ENCODE measurements at places on chromosomes 2 and 18.

- no peak for DNase-seq
These were observed 358.6 kb downstream of the METTL4 start for GRCh38 chr18:2212598-2213205.

- no peak for DNase-seq
These were observed 48.2 kb downstream of the SLC66A3 start for GRCh38 chr2:11203480-11203879.

- no peak for DNase-seq
These were observed 15.0 kb upstream of the DNAH7 start for GRCh38 chr2:196083601-196084000.

DNA sequence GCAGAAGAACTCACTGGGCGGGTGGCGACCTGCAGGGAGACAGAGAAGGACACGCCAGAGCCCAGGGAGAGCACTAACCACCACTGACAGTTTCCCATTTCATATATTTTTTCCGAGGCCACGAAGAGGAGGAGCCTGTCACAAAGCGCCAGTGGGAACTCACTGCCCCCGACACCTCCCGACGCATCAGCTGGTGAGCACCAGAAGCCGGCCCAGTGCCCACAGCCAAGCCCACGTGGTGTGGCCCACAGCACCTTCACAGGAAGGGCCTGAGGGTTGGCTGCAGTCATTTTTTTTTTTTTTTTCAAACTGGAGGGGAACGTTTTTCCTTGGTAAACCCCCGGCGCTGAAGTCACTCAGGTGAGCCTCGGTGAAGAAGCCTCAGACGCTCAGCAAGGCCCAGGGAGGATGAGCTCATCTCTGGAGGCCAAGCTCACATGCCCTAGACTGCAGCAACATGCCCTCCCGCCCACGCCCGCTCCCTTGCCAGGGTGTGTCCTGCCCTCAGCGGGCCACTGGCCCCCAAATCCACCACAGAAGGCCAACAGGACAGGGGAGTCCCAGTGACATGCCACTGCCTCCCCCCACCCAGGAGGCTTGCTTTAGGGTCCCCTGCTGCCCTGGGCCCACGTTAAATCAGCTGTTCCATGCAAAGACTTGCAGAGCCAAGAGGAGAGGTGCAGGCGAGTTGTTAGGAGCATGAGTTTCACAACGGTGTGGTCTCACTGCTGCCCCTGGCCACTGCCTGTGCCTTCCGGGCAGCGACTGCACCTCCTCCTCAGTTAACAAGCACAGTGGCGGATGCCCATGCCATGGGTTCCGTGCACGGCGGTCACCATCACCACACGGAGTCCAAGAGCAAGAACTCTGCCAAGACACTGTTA, 68.1 kb downstream of the PARD6G start:
- no peak for DNase-seq

- no peak for DNase-seq
These were observed 2.7 kb upstream of the PID1 start for GRCh38 chr2:229273723-229274338.

- no peak for DNase-seq
These were observed 91.8 kb upstream of the KLF7 start for GRCh38 chr2:207257251-207258250.

GRCh38 chr2:200042102-200042735, 86.8 kb downstream of the MAIP1 start:
- no peak for DNase-seq

DNA sequence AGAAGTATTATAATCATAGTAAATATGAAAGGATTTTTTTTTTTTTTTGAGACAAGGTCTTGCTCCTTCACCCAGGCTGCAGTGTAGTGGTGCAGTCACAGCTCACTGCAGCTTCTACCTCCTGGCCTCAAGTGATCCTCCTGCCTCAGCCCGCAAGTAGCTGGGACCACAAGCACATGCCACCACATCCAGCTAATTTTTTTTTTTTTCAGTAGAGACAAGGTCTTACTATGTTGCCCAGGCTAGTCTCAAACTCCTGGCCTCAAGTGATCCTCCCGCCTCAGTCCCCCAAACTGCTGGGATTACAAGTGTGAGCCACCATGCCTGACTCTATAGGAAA, 301.6 kb upstream of the STON1 start:
- DNase-seq: no peak

GRCh38 chr2:35114765-35115164, 1240.8 kb upstream of the CRIM1 start:
- no peak for DNase-seq

GRCh38 chr2:200092235-200092634, 136.9 kb downstream of the MAIP1 start:
- no peak for DNase-seq

DNA sequence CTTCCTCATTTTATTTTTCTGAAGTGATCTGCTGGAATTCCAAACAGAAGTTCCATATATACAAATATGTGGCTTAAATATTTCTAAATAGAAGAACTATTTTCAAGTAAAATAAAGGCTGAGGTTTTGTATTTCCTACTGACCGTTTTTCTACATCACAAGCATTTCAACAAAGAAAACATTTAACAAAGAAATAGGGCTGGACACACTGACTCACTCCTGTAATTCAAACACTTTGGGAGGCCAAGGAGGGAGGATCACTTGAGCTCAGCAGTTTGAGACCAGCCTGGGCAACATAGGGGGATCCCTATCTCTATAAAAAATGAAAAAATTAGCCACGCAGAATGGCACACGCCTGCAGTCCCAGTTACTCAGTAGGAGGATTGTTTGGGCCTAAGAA, 44.6 kb downstream of the TANK start:
- no peak for DNase-seq

- DNase-seq: no peak
These were observed 30.1 kb downstream of the CCDC74A start for GRCh38 chr2:131557558-131558321.

DNA sequence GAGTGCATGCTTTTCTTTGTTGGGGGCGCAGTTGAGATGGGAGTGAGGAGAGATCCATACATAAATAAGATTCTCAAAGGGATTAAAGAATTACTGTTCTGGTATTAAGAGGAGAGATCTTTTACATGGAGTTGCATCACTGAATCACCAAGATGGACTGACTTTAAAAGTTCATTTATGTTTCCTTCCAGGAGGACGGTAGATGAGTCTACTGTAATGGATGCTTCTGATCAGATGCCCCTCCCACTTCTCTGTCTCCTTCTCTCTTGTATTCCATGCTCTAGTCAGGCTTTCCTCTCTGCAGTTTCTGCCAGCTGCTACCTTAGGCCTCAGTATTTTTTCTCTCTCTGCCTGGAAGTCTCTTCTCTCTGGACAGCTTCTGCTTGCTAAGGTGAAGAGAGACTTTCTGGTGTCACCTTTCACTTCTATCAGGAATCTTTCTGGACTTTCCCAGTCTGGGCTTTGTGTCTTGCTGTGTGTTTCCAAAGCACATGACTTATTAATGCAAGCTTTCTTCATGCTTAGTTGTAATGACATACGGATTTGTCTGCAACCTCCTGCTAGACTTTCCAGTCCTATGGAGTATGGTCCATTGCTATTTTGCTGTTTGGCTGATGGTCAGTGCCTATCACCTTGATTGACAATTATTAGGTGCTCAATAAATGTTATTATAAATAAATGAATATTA, 23.6 kb downstream of the FAM171B start:
- no peak for DNase-seq

GRCh38 chr2:8457092-8457481, 224.8 kb upstream of the ID2 start:
- DNase-seq: no peak

- no peak for DNase-seq
These were observed 78.6 kb upstream of the RANBP2 start for GRCh38 chr2:108640731-108641130.

DNA sequence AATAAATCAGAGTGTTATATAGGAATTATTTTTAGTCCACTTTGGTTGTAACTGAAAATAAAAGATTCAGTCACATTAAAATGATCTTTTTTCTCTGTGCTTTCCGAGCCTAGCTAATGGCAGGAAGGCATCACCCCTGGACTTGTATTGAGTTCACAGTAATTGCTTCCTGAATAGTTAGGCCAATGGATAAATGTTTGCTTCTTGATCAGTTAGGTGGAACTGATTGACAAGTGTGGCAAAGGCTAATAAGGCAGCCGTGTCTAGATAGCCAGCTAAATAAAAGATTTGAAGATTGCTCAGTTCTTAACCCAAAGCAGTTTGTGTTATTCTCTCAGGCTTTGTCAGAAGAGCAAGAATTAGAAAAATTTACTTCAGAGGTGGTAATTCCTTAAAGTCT, 20.8 kb downstream of the FAM171B start:
- DNase-seq: no peak

GRCh38 chr2:147499785-147500184, 345.0 kb upstream of the ACVR2A start:
- DNase-seq: no peak

DNA sequence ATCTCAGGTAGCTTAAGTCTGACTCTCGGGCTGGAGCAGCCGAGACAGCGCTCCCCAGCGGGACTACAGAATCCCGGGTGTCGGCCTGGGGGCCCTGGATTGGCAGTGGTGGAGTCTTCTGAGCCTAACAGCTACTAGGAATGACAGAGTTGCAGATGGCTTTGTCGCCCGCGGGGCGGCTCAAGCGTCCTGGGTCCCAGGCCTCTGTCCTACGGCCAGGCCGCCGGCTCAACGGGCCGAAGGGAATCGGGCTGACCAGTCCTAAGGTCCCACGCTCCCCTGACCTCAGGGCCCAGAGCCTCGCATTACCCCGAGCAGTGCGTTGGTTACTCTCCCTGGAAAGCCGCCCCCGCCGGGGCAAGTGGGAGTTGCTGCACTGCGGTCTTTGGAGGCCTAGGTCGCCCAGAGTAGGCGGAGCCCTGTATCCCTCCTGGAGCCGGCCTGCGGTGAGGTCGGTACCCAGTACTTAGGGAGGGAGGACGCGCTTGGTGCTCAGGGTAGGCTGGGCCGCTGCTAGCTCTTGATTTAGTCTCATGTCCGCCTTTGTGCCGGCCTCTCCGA, 8.8 kb downstream of the SIX2 start:
- DNase-seq: no peak

DNA sequence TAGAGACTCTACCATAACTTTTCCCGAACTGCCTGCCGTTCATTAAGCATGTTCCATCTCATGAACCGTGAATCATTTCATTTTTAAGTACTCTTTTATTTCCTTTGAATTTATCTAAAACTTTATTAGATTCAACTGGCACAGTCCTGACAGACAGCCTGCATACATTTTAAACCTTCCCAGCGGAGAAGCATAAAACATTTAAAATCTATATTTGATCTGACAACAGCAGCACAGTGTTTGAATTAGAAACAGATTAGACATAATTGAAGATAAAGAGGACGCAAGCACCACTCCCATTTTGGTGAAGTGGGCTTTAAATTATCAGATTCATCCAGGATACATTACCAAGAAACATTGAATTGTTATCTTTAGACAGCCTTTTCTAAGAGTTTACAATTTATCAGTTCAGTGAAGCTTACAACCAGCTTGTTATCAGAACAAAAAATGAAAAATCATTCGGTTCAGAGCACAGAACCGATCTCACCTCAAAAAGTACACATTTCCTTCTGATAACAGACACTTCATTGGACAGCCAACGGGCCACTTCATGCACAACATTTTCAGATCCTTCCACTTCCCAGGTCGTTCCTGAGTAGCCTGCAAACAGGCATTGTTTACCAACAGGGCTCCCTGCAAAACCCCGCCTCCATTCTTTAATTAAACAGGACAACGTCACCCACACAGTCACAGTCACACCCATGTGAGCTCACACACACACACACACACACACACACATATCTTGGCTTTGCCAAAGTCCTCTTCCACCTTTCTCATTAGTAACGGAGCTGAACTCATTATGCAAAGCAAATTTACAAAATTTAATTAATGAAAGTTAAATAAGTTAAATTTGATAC, 171.2 kb downstream of the SP3 start:
- no peak for DNase-seq

DNA sequence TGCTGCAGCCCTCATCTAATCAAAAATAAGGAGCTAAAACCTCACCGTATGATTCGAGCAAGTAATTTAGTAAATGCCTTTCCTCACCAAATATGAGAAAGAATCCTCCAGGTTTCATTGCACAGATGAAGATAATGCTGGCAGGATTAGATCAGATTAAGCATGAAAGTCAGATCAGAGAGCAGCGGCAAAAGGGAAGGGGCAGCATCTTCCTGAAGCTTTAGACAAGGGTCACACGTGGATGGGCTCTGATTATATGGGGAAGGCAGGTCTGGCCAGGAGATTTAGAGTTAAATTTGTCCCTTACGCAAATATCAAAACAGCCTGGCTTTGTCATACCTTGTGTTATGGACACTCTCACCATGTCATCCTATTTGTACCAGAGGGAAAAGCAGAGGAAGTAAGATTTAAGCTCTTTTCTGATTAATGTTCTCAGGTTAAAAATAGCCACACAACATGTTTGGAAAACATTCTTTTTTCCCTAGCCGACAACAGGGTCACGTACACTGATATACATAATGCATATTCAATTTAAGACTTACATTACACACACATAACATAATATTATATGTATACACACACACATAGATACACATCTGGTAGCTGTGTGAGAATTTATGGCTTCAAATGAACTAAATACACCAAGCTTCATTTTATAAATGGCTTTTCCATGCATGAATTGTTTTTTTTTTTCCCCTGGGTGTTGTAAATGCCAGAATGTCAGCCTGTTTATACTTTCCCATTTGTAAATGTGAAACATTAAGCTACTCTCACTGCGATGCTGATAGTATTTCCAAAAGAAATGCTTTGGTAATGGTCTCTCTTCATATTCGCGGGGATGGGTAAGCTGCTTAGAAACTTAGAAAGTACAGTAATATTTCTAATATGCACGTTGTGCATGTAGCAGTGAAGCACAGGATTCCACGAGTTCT, 196.3 kb upstream of the SIX3 start:
- DNase-seq: no peak

- no peak for DNase-seq
These were observed 77.4 kb downstream of the TANC1 start for GRCh38 chr2:159045545-159046454.

- DNase-seq: no peak
These were observed 29.0 kb downstream of the LGALSL start for GRCh38 chr2:64482765-64483504.
